Activated naive CD8-positive, alpha-beta T cell treated with anti-CD3 and anti-CD28 coated beads, Interleukin-2, amount 10 ng/mL, durations not matched to agents 7 days and 5 days (primary cell): ENCODE measurements at places on chromosomes 4 and X. TPM values are rescaled to one million over a fixed set of nuclear protein-coding genes. Genes with fewer than 3 reads are reported as not detected.

DNA sequence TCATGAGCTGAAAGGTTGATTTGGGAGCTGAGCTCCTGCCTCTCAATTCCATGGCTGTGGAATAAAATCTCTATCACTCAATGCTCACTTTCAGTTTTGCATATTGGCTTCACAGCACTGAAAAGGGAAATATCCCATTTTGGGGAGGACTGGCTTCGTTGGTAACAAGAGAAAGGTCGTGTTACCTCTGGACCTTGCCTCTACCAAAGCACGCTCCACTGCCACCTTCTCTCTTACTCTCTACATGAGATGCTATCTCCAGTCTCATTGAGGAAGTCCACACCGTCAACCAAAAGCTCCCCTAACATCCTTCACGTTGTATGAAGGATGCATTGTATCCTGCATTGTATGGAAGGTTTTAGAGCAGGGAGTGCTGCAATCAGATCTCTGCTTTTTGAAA lies 195.0 kb upstream of the LDB2 start:
- no peak for DNase-seq
- H3K36me3 ChIP-seq = no peaks in the 10 kb centered on the region
- H3K27ac ChIP-seq = no peak overlapping the region
- peaks cover 2% of the 10 kb centered on the region for H3K27me3 ChIP-seq

- no peaks in the 10 kb centered on the region for H3K36me3 ChIP-seq
- no peak overlapping the region for H3K27ac ChIP-seq
- no peak overlapping the region for H3K4me3 ChIP-seq
- peaks cover 51% of the 10 kb centered on the region for H3K27me3 ChIP-seq
Observed at GRCh38 chr4:56052966-56053365, 104.2 kb downstream of the CEP135 start.

DNA sequence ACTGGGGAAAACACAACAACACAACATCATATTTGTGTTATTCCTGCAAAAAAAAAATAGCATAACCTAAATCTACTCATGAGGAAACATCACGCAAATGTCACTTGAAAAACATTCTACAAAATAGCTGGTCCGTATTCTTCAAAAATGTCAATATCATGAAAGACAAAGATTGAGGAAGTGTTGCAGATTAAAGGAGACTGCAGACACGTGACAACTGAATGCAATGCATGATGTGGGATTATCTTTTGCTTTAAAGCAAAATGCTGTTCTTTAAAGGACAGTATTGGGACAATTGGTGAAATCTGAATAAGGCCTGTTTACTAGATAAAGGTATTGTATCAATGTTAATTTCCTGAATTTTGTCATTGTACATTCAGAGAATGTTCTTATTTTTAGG lies 157.7 kb downstream of the SMIM20 start:
- no peak for DNase-seq
- H3K27me3 ChIP-seq = peaks cover 2% of the 10 kb centered on the region
- H3K4me1 ChIP-seq = peaks cover 25% of the 10 kb centered on the region
- peaks cover 12% of the 10 kb centered on the region for H3K36me3 ChIP-seq
- no peak overlapping the region for H3K27ac ChIP-seq

DNA sequence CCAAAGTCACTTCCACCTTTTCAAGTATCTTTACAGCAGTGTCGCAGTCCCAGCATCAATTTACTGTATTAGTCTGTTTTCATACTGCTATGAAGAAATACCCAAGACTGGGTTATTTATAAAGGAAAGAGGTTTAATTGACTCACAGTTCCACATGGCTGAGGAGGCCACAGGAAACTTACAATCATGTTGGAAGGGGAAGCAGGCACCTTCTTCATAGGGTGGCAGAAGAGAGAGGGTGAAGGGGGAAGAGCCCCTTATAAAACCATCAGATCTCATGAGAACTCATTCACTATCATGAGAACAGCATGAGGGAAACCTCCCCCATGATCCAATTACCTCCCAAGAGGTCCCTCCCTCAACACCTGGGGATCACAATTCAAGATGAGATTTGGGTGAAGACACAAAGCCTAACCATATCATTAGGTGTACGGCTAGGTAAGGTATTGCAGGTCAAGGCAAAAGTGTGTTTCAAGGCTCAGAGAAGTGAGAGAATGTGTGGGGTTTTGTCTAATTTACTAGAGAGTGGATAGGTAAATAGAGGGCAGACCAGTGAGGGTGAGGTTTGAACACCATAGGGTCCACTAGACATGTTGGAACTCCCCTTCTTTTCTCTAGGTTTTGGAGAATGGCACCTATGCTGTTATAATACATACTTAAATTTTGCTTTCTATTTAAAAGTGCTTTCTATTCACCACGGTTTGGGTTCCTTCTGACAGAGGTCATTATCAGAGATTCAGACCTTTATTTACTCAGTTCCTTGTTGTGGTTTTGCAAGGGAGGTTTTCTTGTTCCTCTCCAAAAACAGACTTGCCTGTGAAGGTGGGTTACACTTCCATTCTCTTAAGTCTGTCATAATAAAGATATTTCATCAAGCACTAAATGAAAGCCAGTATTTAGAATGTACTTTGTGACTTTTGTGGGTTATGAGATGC lies 186.6 kb downstream of the CPEB2 start:
- peaks cover 9% of the 10 kb centered on the region for H3K27me3 ChIP-seq
- H3K4me3 ChIP-seq = no peak overlapping the region
- no peak overlapping the region for H3K27ac ChIP-seq
- no peaks in the 10 kb centered on the region for H3K4me1 ChIP-seq

GRCh38 chrX:83966347-83966746 lies 105.4 kb downstream of the CYLC1 start:
- no peak for DNase-seq
- H3K4me3 ChIP-seq = no peak overlapping the region
- H3K36me3 ChIP-seq = no peaks in the 10 kb centered on the region
- no peaks in the 10 kb centered on the region for H3K4me1 ChIP-seq

GRCh38 chr4:149638073-149638472 lies 177.6 kb downstream of the IQCM start:
- DNase-seq = no peak
- no peaks in the 10 kb centered on the region for H3K36me3 ChIP-seq
- no peaks in the 10 kb centered on the region for H3K4me1 ChIP-seq

DNA sequence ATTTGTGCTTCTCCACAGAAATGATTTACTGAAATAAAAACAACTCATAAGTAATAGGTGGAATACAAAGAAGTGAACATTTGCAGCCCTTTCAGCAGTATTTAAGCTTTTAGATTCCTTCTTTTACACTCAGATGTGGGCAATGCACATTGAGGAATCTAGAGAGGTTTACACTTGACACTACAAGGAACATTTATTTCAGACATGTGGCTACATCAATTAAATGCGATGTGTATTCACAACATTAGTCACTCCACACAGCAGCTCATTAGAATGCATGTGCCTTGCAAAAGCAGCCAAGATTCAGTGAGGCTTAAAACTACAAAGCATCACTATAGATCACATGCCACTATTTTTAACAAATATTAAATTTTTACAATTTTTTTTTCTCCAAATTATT lies 480.7 kb downstream of the INPP4B start:
- DNase-seq = no peak
- no peak overlapping the region for H3K27ac ChIP-seq
- H3K4me3 ChIP-seq = no peak overlapping the region
- no peaks in the 10 kb centered on the region for H3K27me3 ChIP-seq

DNA sequence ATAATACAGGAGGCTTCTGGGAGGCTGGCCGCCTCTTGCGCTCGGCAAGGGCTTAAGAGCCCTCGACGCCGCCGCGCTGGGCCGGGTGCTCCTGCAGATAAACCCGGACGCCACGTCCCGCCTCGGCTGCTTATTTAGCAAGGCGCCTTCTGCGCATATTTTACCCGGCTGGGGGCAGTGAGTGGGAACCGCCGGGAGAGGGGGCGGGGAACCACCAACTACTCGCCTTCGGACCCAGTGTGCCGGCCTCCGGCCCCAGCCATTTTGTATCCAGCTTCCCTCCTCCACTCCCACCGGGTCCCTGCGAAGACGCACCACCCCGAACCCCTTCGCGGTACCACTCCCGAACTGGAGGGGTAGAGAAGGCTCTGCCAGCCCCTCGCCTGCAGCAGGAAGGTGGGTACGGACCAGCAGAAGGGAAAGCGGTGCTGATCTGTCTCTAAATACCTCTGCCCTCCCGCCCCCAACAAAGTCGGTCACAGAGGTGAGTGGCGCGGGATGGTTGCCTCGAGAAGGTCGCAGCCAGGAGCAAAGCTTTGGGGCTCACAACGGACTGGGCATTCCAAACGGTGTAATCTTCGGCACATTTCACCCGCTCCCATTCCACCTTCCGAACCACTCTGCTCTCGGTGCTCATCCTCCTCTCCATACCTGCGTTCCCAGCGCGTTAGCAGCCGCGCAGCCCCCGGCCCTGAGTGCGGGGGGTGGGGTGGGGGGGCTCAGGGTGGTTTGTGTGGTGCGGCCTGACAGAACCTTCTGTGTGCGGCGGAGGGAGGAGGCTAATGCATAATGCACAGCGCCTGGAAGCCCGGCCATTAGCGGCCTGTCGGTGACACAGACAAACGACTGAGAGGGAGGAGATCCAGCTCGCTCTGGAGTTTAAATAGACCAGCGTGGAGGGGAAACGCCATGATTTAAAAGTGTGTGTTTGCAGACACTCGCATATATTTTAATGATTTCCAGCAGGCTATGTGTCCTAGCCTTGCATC lies 4.9 kb upstream of the BCOR start:
- no peak overlapping the region for H3K4me3 ChIP-seq
- H3K36me3 ChIP-seq = no peaks in the 10 kb centered on the region
- no peaks in the 10 kb centered on the region for H3K27me3 ChIP-seq
- no peak overlapping the region for H3K27ac ChIP-seq

Gene PGAM4
- not detected for total RNA-seq
